Stimulated activated CD4-positive, alpha-beta T cell treated with anti-CD3 and anti-CD28 coated beads, Interleukin-15, amount 100 ng/mL, for 1 hour (primary cell): ENCODE measurements at places on chromosomes 12 and 14.

GRCh38 chr14:97723351-97723750 lies 926.2 kb downstream of the VRK1 start:
- DNase-seq = no peak

DNA sequence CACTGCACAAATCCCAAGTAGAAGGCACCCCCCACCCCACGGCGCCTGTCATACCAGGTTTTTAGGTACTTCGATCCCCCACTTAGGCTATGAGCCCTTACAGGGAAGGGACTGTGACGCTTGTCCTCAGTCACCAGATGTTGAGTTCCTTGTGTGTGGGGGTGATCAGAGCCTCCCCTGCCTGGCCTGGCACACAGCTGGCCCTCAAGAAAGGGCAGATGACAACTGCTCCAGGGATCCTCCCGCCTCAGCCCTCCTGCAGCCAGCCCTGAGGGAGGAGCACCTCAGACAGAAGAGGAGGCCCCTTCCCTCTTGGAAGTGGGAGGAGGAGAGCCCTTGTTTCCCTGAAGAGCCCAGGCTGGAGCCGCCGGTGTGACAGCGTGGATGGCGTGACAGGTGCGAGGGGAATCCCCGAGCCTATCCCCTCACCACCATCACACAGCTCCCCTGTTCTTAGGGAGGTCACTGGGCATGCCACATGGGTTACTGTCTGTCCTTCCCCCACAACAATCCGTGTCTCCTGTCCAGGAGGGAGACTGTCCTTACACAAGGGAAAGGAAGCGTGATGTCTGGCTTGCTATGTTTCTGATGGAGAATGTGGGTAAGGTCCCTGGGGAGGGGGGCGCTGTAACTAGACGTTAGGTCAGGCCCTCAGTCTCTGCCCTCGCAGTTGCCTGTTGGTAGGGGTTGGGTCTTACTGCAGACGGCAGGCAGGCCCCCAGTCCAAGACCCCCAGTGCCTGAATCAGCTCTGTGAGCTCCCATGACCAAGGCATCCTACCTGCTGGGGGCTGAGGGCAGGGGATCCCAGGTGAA lies 31.4 kb downstream of the P2RX4 start:
- DNase-seq = no peak

- no peak for DNase-seq
Observed at GRCh38 chr14:34692348-34692747, 22.0 kb downstream of the CFL2 start.

DNA sequence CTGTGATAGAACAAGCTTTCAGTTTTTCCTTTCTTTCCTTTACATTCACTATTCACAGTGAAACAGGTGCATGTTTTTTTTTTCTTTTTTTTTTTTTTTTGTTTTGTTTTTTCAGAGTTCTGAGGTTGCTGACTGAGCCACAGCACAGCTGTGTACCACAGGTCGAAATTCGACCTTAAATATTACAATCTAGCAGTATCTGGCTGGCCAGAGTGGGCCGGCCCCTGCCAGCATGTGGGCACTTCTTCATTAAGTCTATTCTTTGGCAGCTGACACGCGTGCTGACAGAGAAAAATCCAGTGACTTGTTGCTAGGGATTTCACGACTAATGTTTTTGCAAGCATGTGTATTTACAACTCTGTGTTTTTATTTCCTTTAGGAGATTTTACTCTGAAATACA lies 33.9 kb downstream of the FBXO33 start:
- no peak for DNase-seq

- no peak for DNase-seq
Observed at GRCh38 chr14:48568688-48569087, 893.3 kb upstream of the MDGA2 start.

DNA sequence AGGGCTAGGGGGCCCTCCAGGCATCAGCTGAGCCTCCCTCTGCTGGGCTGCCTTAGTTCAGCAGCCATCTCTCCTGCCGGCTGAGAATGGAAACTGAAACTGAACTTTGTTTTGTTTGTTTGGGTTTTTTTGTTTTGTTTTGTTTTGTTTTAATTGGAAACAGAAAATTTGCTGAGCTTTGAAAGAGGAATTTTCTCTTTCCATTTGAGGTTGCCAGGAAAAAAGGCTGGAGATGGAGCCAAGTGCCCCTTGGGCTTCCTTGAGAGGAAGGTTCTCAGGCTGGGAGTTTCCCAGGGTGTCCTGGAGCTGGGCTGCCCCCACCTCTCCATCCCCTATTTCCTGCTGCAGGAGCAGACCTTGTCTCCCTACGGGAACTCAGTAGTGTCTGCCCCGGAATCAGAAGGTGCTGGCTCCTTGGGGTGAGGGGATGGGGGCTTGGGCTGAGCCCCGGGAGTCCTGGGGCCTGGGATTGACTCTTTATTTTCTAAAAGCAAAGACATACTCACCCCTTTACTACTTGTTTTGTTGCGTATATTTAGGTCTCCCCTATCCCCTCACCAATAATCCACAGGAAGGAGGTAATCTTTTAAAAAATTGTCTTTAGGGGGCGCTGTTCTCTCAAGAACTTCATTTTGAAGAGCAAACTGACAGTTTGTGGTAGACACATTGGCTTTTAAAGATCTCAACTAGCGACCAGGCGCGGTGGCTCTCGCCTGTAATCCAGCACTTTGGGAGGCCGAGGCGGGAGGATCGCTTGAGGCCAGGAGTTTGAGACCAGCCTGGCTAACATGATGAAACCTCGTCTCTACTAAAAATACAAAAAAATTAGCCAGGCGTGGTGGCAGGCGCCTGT lies 21.3 kb upstream of the OASL start:
- no peak for DNase-seq
